ENCODE measurements at places on chromosomes 2 and 18. TPM values are rescaled to one million over a fixed set of nuclear protein-coding genes. Genes with fewer than 3 reads are reported as not detected.

DPP4 gene
- total RNA-seq, result 0.44 TPM

TBR1 gene
- 0.11 TPM for total RNA-seq

WDSUB1 gene
- total RNA-seq, result 6.1 TPM

RTN4 gene
- 502 TPM for total RNA-seq

C1QL2 gene
- total RNA-seq, result 0.14 TPM

TNP1 gene
- total RNA-seq, result not detected

SNED1 gene
- total RNA-seq, result 0.43 TPM

ABCA12 gene
- total RNA-seq, result 0.19 TPM

HOXD1 gene
- total RNA-seq, result 0.28 TPM

KCNJ13 gene
- total RNA-seq, result not detected

COBLL1 gene
- total RNA-seq, result 3.8 TPM

SERPINB4 gene
- total RNA-seq, result 0.16 TPM

ATP8B1 gene
- 9.9 TPM for total RNA-seq

SLC39A6 gene
- total RNA-seq, result 53.8 TPM

SOWAHC gene
- 21.1 TPM for total RNA-seq

KLHL29 gene
- total RNA-seq, result 4.0 TPM

BOLA3 gene
- 158 TPM for total RNA-seq

VWA3B gene
- total RNA-seq, result not detected

HSBP1L1 gene
- 9.4 TPM for total RNA-seq

TSN gene
- 62.3 TPM for total RNA-seq

ADD2 gene
- 23.6 TPM for total RNA-seq

PRKAG3 gene
- total RNA-seq, result not detected

FAM110C gene
- total RNA-seq, result 0.14 TPM

ACTR1B gene
- total RNA-seq, result 38.5 TPM

IL36RN gene
- 0.13 TPM for total RNA-seq

MBP gene
- total RNA-seq, result 29.2 TPM

POTEC gene
- total RNA-seq, result not detected

ALPI gene
- not detected for total RNA-seq

PSTPIP2 gene
- 0.28 TPM for total RNA-seq

ASB18 gene
- not detected for total RNA-seq

ID2 gene
- 99.8 TPM for total RNA-seq

PER2 gene
- 4.5 TPM for total RNA-seq

ATOH8 gene
- 4.5 TPM for total RNA-seq

CERS6 gene
- total RNA-seq, result 13.6 TPM

LOXHD1 gene
- not detected for total RNA-seq

EFHD1 gene
- 1.9 TPM for total RNA-seq

GCG gene
- not detected for total RNA-seq

SCYGR3 gene
- not detected for total RNA-seq

SAG gene
- not detected for total RNA-seq

SUMO1 gene
- total RNA-seq, result 182 TPM

CCDC102B gene
- 0.25 TPM for total RNA-seq

EHD3 gene
- total RNA-seq, result 8.3 TPM

LIMS2 gene
- 4.5 TPM for total RNA-seq

COL4A3 gene
- total RNA-seq, result 0.45 TPM

DUSP2 gene
- total RNA-seq, result 0.53 TPM

MYOM1 gene
- 0.11 TPM for total RNA-seq

FMNL2 gene
- total RNA-seq, result 37.7 TPM

SOX11 gene
- not detected for total RNA-seq

TNFAIP6 gene
- 3.0 TPM for total RNA-seq

CCDC74B gene
- 6.1 TPM for total RNA-seq

CDH7 gene
- 0.03 TPM for total RNA-seq
